CD4-positive, alpha-beta T cell treated with Interleukin-4 for 1 hour (primary cell): ENCODE measurements at places on chromosomes 4 and X.
A peak's percentile ranks its signal among the peaks of the same experiment; 100 is the strongest.

DNA sequence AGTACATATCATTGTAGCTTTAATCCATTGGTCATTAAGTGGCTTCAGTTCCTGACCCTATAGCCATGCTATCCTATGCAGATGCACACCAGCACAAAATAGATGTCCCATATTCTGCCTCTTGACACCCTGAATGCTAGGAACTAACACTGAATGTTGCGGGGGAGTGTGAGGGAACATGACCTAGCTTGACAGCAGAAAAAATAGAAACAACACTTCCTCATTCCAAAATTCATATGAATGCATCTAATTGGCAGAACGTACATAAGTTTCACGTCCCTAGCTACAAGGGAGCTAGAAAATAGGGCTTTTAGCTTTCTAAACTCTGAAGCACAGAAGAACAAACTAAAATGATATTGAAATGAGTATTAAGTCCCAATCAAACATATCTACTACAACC is 14.4 kb upstream of the DCAF8L1 start:
- no peak for DNase-seq

DNA sequence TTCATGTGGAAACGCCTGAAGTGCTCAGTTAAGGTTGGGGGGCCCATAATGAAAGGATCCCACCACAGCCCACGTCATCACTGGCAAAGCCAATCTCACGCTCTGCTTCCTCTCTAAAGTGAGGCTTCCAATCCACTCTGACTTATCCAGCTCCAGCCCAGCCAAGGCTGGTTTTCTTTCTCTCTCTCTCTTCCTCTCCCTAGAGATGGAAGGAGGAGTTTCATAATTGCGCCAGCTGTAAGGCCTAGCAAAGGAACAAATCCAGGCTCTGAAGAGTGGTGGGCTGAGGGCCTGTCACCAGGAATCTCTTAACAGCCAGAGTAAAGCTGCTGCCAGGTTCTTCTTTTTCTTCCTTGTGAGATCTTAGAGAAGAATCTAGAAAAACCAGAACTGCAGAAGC is 20.7 kb upstream of the BCLAF3 start:
- DNase-seq, result no peak

DNA sequence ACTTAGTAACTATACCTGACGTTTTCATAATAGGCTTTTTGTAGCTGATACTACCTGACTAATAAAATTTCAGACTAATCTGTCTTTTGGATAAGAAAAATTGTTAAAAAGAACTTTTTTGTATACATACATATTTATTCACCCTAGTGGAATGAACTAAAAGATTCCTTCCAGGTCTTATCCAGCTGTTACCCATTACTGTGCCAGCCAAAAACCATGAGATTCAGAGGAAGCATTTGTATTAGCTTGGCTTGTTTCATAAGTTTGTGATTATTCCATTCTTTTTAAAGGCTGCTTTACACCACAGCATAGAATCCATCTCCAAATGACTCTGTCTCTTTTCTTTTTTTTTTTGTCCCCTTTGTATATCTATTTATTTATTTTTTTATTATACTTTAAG is 149.4 kb downstream of the FAT4 start:
- no peak for DNase-seq

DNA sequence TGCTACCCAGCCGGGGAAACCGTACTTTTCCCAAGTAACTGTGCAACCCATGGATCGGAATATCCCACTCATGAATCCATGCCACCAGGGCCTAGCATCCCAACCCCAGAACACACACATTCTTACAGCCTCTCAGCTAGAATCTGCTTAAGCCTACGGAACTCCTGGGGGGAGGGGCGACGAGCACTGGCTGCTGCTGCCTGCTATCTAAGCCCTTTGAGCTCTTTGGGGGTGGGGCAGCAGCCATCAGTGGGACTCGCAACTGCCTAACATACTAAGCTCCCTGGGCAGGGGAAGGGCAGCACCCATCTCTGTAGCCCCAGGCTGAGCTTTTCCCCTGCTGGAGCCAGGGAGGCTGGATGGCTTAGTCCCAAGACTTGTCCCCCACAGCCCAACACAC is 28.6 kb downstream of the NUDT10 start:
- no peak for DNase-seq

DNA sequence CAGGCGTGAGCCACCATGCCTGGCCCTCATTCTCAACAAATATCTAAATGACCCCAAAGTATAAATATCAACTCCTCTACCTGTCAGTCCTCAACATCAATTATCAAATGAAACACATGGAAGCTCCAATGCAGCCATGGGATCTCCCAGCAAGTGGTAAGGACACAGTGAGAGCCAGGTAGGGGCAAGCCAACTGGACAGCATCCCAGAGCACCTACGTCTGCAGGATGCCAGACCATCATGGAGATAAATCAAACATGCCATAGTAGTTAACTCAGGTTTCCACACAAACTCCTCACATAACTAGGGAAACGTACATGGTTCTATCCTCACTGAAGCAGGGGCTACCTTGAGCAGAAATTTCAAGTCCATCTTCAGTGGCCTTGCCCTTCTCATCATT is 159.9 kb upstream of the MED14 start:
- DNase-seq, result no peak

- DNase-seq, result no peak
Observed at GRCh38 chr4:158261480-158261879, 51.2 kb downstream of the TMEM144 start.

- DNase-seq, result no peak
Observed at GRCh38 chrX:30714138-30714537, 60.9 kb downstream of the GK start.

GRCh38 chr4:88584471-88584900 is 7.8 kb upstream of the HERC3 start:
- DNase-seq, result no peak

GRCh38 chr4:57182132-57182874 is 72.1 kb upstream of the IGFBP7 start:
- no peak for DNase-seq

GRCh38 chr4:103032574-103032973 is 13.1 kb upstream of the SLC9B1 start:
- DNase-seq, result no peak

DNA sequence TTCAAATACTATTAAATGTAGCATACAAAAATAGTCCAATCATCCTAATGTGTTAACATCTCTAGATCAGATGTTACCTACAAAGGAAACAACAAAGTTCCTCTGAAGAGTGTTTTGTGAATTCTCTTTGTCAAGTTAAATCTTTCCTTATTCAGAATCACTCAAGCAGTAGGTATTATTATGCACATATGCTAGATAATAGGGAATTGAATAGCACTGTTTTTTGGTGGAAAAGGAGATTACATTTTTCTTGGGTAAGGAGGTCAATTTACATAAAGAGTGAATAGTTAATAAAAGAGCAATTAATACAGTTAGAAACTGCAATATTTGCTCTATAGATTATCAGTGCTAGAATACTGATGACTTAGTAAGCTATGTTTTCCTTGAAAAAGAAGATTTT is 130.7 kb downstream of the BTC start:
- DNase-seq, result no peak

GRCh38 chr4:36740796-36741310 is 459.4 kb downstream of the DTHD1 start:
- DNase-seq, result no peak

GRCh38 chrX:107445146-107445545 is 4.3 kb upstream of the FRMPD3 start:
- no peak for DNase-seq

GRCh38 chr4:178953447-178954120 is 1511.3 kb upstream of the AGA start:
- no peak for DNase-seq

DNA sequence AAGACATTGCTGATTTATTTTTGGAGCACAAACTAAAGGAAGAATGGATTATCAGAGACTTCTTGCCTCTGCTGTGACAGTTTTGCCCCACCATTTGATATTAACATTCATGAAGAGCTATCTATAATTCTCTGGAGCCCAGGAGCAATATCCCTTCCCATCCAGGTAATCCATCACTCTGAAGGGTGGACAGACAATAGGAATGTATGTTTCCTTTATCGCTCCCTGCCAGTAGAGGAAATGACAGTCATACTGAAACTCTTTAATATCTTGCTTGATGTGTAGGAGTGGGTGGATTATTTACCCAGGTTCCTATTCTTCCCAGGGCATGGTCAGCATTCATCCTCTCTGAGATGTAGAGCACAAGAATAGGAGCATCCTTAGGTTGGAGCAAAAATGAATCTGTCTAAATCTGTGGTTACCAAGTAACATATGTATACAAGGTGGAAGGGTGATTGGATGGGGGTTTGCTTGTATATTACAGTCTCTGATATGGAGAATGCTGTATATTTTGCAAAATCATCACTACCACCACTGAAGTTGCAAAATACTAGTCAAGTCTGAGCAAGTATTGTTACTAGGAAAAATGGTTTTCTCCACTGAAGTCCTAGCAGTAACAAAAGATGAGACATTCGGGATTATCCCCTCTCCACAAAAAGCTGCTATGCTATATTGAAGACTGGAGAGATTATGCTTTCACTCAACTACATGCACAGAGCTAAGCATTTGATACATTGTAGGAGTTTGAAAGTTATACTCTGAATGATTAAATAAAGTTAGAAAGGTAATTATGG is 151.6 kb downstream of the CBLL2 start:
- no peak for DNase-seq

DNA sequence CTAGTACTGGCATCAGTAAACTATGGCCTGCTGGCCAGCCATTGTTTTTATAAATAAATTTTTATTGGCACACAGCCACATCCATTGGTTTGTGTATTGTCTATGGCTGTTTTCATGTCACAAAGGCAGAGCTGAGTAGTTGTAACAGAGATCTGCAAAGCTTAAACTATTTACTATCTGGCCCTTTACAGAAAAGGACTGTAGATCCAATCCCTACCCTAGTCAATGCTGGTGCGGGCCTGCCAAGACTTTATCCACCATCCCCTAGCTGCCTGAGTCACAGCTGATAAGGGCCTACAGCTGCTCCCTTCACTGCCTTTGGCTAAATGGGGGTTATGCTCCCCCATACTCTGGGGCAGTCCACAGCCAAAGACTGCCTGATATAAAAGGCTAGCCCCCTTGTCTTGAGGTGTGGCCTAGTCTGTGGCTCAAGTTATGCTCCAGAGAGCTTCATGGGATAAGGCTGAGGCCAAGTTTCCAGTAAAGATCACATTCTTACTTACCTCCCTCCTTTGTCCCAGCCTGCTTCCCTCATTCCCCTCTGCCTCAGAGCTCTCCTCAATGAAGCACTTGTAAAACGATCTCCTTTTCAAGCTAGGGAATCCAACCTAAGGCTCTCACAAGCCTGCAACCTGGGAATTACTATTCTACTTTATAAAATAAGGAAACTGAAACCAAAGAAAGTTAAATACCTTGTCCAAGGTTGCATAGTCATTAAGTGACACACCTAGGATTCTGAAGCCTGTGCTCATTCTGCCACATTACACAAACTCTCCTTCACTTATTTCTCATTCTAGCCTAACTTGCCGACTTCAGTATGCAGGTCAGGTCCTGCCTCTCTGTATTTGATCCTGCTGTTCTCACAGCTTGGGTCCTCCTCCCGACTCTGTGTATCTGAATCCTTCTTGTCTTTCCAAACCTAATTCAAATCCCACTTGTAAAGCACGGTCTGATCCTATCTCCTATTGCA is 20.7 kb downstream of the ACE2 start:
- DNase-seq, result no peak

GRCh38 chr4:152860046-152860445 is 76.1 kb upstream of the FHDC1 start:
- DNase-seq, result no peak

GRCh38 chr4:121885115-121885514 is 14.8 kb upstream of the BBS7 start:
- DNase-seq, result no peak

DNA sequence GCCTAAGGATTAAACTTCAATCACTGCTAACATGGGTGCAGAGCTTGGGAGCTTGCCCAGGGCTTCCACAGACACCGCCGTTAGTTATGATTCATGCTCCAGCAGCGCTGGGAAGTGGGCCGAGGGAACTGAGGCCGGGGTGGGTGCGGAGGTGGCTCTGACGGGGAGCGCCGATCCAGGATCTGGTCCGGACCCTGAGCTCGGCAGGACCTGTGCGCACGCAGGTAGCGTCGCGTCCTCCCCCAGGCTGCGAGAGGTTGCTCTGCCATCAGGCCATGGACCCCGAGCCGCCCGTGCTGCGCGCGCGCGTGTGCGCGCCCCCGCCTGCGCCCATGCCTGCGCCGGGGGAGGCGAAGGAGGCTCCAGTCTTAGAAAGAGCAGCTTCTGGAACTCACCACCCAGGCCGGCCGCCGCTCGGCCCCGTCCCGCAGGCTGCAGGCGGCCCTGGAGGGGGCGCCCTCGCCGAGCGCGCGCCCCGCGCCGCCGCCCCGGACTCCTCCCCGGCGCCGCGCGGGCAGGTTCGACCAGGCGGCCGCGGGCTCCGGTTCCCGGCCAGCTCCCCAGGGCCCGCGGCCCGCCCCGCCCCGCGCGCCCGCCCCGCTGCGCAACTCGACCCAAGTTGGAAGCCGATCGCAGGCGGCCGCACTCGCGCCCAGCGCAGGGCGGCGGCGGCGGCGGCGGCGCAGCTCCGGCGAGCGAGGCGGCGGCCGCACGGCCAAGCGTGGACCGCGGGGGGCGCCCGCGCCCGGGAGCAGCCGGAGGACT is 732 bp upstream of the ADRA2C start:
- DNase-seq, result no peak

DNA sequence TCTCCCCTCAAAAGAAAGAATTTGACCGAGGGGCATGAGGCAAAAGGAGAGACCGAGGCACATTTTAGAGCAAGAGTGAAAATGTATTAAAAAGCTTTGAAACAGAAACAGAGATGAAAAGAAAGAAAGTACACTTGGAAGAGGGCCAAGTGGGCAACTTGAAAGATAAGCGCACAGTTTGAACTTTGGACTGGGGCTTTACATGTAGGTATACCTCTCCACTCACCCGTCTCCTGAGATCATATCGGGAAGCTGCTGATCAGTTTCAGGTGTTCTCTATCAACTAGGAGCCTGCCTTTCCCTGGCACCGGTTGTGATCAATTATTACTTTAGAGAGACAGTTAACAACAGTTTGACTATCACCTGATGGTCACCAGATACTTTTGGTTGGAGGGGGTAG is 2666.5 kb downstream of the ARAP2 start:
- no peak for DNase-seq

GRCh38 chrX:124518885-124519284 is 172.5 kb downstream of the SH2D1A start:
- no peak for DNase-seq

DNA sequence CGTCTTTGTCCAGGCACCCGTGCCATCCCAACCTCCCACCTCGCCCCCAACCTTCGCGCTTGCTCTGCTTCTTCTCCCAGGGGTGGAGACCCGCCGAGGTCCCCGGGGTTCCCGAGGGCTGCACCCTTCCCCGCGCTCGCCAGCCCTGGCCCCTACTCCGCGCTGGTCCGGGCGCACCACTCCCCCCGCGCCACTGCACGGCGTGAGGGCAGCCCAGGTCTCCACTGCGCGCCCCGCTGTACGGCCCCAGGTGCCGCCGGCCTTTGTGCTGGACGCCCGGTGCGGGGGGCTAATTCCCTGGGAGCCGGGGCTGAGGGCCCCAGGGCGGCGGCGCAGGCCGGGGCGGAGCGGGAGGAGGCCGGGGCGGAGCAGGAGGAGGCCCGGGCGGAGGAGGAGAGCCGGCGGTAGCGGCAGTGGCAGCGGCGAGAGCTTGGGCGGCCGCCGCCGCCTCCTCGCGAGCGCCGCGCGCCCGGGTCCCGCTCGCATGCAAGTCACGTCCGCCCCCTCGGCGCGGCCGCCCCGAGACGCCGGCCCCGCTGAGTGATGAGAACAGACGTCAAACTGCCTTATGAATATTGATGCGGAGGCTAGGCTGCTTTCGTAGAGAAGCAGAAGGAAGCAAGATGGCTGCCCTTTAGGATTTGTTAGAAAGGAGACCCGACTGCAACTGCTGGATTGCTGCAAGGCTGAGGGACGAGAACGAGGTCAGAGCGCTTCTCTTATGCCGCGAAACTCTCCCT is at the start of gene TET2:
Gene TET2, plus strand, starts transcription at position 601 of the 740 bp plus-strand sequence. CDS start 87,067 bp downstream, outside the sequence.
- peak; percentile 86 for DNase-seq
